ENCODE measurements at places on chromosomes 7 and 10. TPM values are rescaled to one million over a fixed set of nuclear protein-coding genes. Genes with fewer than 3 reads are reported as not detected.

- no peak for DNase-seq
These were observed 1283.3 kb downstream of the TYW1 start for GRCh38 chr7:68279827-68280400.

The MYL10 gene
- total RNA-seq, result not detected

DNA sequence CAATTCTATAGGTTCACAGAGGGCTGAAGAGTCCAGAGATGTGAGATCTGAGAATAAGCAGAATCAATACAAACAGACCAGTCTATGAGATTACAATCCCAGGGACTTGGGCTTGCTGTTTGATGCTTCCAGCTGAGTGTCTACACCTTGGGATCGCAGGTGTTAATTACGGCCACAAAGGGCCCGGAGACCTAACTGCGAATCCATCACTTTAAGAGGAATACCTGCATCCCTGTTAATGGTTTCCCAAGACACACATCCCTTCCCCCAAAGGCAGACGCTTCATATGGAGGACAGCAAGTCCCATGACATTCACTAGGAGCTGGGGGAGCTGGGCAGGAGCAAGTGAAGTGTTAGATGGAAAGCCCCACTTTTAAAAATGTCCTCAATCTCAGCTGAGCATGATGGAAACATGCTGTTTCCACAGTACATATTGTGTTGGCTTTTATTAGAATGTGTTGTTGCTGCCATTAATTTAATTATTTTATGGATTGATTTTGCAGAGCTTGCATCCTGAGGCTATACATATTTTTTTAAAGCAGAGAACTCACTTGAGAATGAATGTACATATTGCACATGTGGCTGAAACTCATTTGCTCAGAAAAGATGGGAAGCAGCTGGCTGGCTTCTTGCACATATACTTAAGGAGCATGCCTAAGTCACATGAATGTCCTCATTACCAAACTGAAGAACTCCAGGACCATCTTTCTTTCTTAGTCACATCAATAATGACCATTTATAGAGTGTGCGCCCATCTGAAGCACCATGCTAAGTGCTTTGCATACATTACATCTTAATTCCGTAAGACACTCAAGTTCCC is 151.3 kb downstream of the NEBL start:
- no peak for DNase-seq

GRCh38 chr10:46264737-46265368 is 21.9 kb upstream of the ANTXRL start:
- DNase-seq, result no peak

The UPK3B gene
- total RNA-seq, result 0.54 TPM

GRCh38 chr10:133216776-133217175 is 13.2 kb upstream of the UTF1 start:
- peak; percentile 62 for DNase-seq

GRCh38 chr10:31657434-31657872 is 271.2 kb downstream of the ARHGAP12 start:
- DNase-seq, result no peak

Data from Right ventricle myocardium inferior (tissue), 1 donor.